AG08396 (cell line): ENCODE measurements at places on chromosomes 6 and 20.

GRCh38 chr6:24357336-24358218 is at the start of gene DCDC2:
Gene DCDC2 (minus strand): TSS chr6:24358059. CDS start chr6:24357750, 309 bp downstream.
- no peak for DNase-seq

- peak; percentile 46 for DNase-seq
Observed at GRCh38 chr6:20402342-20403069, 827 bp downstream of the E2F3 start.

DNA sequence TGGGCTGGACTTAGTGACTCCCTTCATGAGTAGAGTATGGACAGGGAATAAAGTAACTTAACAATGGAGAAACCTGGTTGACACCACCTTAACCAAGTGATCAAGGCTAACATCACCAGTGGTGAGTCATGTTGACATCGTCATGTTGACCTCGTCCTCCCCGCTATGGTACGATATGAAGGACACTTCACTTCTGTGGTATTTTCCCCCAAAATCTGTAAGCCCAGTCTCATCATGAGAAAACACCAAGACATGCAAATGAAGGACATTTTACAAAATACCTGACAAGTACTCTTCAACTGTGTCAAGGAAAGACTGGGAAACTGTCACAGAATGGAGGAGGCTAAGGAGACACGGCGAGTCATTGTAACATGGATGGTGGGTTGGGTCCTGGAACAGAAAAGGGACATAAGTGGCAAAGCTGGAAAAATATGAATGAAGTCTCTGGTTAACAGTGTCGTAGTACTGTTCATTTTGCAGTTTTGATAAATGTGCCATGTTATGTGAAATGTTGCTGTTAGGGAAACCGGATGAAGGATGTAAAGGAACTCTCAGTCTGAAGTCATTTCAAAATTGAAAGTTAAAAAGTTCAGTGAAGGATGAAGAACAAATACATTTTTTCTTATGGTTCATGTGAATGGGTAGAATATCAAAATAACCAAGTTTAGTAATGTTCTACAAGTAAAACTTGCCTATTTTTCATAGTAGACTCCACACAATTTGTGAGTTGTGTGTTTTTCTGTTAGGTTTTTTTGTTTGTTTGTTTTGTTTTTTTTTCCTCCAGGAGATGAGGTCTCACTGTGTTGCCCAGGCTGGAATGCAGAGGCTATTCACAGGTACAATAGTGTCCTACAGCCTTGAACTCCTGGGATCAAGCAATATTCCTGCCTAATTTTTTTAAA is 247.5 kb downstream of the TMEM242 start:
- no peak for DNase-seq

DNA sequence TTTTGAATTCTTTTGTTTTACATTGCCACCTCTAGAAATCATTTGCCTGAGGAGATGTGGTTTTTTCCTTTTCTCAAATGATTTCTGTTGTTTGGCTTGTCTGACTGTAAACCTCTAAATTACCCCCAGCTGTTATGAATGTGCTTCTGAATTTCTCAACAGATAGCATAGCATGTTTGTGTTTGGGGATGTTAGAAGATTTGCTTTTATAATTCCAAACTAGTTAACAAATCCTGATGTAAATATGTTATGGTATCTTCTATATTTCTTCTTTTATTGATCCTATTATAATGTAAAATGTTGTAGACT is 31.6 kb upstream of the EZR start:
- DNase-seq: no peak

GRCh38 chr20:3330046-3330741 is 77.3 kb downstream of the DNAAF9 start:
- no peak for DNase-seq

DNA sequence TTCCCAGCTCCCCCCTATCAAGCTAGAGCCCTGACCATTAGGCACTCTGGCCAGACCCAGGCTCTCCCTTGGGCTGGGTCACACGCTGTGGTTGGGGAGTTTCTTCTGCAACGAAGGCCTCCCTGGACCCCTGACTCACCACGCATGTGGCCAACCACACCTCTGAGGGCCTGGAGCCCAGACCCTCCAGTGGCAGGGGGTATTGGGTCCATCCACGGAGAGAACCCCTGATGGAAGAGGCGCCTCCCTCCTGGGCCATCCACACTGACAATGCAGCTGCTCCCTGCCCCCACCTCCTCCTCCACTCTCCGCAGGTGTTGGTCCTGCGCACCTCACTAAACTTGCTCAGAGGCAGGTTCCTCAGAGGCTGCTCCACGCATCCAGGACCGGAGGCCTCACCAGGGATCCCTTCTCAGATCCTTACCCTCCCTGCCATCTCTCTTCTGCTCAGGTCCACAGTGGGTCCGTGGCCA is 125.4 kb downstream of the RNASET2 start:
- no peak for DNase-seq
